ENCODE measurements at places on chromosomes 16 and 17. TPM values are rescaled to one million over a fixed set of nuclear protein-coding genes. Genes with fewer than 3 reads are reported as not detected.
A peak's percentile ranks its signal among the peaks of the same experiment; 100 is the strongest.

DNA sequence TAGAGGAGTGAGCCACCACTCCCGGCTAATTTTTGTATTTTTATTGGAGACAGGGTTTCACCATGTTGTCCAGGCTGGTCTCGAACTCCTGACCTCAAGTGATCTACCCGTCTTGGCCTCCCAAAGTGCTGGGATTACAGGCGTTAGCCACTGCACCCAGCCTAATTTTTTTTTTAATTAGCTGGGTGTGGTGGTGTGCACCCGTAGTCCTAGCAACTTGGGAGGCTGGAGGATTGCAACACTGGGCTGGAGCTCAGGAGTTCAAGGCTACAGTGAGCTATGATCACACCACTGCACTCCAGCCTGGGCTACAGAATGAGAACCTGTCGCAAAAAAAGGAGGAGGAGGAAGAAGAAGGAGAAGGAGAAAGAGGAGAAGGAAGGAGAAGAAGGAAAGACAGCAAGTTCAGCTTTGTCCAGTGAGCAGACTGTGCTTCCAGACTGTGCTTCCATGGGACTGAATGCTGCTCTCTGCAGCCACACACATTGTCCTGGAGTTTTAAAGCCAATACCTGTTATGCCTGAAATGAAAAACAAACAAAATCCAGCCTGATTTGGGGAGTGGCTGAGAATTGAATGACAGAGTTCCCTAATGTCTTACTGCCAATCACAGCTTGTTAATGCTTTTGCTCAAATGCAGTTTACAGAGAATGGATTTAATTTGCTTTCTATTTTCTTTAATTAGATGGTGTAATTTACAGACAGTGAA, 2.8 kb upstream of the TNFRSF13B start:
- no peak for DNase-seq

Gene COX10
- 31.0 TPM for total RNA-seq

DNA sequence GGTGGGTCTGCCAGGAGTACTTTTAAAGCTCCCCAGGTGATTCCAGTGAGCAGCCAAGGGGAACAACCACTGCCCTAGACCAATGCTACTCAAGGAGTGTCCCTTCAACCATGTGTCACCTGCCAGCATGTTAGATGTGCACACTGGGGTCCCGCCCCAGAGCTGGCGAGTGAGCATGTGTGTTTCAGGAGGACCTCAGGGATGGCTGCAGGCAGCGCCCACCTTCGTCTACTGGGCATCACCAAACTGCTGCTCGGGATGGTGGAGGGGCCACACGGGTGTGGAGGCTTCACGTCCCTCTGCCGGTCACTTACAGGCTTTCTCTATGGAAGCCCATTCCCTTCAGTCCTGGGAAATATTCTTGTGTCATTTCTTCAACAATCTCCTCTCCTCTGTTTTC, 29.0 kb upstream of the DOC2B start:
- no peak for DNase-seq

DNA sequence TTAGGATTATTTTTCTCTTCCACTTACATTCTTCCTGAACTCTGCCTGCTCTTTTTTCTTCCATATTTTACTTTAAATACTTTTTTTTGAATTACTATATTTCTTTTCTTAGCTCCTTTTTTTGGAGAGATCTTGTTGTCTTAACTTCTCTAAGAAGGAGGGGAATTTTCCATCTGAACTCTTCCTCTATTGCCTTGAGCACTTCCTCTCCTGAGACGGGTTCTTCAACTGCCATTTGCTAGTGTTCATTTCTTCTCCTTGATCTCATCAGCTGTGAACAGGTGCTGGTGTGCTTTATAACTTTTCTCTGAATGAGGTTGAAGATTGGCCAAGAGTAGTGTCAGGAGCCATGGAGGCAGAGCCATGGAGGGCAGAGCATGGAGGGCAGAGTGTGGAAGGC, 15.1 kb upstream of the CD300LD start:
- no peak for DNase-seq

Gene MYH13
- not detected for total RNA-seq

GRCh38 chr17:66711401-66711800, 123.5 kb upstream of the CACNG5 start:
- no peak for DNase-seq

GRCh38 chr17:49575679-49576087, at the start of gene NXPH3:
NXPH3 (plus strand) TSS chr17:49575871; CDS start chr17:49576220, 349 bp downstream.
- DNase-seq = peak; percentile 27

- no peak for DNase-seq
These were observed 166.8 kb downstream of the SOX9 start for GRCh38 chr17:72287586-72287985.

DNA sequence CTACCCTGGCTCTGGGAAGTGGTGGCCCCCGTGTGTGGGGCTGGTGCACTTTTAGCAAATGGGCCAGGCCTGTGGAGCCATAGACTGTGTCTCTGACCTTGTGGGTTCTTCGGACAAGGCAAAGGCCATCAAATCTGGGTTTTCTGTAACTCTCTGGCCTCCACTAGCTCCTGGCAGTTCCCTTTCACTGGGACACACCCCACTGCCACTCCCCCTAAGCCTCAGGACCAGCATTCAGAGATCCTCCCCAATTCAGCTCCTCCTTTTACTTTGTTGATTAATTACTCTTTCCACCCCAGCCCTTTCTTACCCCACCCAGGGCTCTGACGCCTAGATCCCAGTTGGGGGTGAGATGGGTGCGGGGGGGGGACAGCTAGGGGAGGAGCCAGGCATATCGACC, 53.9 kb upstream of the IRX3 start:
- no peak for DNase-seq

GRCh38 chr16:88856122-88856827, 472 bp downstream of the GALNS start:
- no peak for DNase-seq
